Glutamatergic neuron (in vitro differentiated cells): ENCODE measurements at places on chromosomes 2 and 18.

DNA sequence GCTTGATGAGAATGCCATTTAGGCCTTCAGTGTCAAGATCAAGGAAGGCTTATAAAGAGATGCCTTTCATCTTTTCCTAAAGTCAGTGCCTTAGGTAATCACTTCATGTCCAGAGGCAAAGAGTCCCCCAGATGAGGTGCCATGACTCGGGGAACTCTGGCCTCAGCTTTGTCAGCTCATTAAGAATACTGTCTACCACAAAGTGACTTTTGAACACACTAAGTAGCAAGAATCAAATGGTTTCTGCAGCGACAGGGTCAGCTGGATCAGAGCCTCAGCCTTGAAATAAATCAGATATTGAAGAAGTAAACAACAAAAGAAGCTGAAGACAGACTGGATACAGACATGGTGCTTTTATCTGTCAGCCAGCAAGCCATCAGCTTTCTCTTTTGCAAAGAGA lies 120.1 kb upstream of the SLC39A10 start:
- no peak for DNase-seq

DNA sequence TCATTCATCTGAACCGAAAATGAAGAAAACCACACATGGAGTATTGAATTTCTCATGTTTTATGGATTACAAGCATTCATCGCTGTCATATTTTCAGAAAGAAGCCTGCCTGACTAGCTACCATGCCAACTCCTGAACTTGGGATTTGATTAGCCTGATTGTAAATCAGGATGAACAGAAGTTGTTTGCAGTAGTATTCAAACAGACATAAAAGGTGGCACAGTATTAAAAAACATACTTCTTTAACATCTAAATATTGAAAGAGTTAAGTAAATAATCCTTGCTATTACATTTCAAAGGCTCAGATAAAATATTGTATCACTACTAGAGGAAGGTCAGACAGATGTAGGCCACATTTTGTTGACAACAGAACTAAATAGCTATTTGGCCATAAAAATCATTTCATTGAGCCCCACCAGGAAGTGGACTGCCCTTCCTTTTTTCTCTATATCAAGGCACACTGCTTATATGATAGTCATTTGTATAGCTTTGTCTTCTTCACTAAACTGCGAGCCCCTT lies 21.6 kb downstream of the SLC38A11 start:
- DNase-seq = no peak

DNA sequence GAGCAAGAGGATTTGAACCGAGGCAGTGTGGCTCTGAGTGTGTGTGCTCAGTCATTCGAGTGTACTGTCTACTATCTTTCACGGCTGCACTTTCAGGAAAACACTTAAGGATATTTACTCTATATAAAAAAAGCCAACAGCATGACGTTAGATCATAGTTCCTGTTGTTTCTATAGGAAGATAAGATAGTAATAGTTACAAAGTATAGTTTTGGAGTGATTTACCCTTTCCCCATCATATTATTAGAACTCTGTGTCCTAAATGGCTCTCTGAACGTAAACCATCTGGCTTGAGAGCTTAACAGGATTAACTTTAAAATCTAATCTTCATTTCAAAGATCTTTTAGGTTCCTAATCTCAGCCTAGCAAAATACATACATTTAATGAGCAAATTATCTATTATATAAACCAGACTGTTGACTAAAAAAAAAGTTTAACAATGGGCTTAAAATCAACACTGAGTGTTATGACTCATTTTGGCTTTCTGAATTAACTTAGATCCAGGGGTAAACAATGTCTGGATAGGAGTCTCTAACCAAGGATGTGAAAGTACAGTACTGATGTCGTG lies 150.3 kb upstream of the DNMT3A start:
- no peak for DNase-seq

DNA sequence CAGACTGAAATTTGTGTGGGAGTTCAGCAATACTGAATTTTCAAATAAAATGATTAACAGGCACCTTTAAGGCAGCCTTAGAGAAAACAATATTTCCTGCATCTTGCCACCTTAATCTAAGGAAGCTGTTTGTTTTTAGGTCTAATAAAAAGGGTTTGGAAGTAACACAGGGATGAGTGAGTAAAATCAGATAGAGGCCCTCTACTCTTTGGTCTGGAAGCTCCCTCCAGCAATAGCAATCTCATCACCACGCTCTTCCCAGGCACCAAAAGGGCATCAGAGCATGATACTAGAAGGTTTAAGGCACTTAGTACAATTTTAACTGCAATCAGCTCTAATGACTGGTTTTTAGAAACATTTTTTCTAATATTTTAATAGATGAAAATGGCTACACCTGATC lies 155.6 kb downstream of the VWC2L start:
- DNase-seq = no peak

DNA sequence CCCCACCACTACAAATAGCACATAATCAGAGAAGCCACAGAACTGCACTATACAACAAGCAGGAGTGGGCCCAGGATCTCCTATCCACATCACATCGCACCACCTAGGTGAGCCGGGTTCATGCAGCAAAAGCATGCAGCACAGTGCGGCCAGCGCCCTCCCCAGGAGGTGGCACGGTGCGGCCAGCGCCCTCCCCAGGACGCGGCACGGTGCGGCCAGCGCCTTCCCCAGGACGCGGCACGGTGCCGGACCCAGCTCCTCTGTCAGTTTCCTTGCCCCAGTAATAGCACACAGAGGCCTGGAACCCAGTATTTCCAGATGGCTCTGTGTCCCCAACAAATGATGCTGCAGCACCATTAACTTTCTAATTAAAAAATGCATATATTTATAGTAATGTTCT lies 114.1 kb downstream of the EIPR1 start:
- DNase-seq = no peak

GRCh38 chr2:85601771-85602475 lies 575 bp downstream of the TMEM150A start:
- no peak for DNase-seq

DNA sequence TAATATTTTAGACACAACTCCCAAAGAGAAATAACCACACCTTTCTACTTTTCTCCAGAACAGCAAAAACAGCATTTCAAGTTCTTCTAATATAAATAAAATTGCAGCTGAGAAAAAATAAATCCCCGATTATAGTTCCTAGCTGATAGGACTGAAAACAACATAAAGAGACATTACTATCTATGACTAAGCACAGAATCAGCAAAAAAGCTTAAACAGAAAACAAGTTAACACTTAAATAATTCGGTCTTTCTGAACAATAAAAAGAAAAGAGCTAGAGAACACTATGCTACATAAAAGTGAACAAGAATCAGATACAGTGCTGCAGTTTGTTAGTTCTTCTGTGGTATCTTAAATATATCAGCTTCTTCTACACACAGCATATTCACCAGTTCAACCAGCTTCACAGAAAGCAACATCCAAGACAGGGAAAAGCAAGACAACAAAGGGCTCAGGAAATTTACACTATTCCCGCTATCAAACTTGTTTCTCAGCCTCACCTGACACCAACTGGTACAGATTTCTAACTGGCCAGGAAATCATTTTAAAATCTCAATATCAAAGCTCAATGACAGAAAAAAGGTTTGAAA lies 28.6 kb downstream of the FEZ2 start:
- no peak for DNase-seq

GRCh38 chr2:240502059-240502429 lies 55.7 kb downstream of the ANKMY1 start:
- no peak for DNase-seq

DNA sequence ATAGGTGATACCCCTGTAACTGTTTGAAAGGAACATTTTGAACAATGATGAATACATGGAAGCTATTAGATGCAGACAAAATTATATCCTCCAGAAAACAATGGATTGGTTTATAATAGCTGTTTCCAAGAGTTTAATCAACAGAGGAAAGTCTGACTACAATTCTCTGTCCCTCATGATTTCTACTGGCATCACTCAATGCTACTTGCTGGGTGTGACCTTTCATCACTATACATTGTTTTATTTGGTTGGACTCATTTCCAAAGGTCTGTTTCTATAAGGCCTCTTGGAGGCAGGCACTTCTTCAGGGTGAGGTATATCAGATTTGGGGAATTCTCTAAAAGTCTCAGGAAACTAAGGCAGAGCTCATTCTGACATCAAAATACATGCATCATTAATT lies 636.1 kb upstream of the SLC8A1 start:
- DNase-seq = no peak

- DNase-seq = no peak
Measured at GRCh38 chr2:74863802-74864248, 29.9 kb downstream of the HK2 start.

GRCh38 chr2:134440336-134440909 lies 186.6 kb downstream of the MGAT5 start:
- DNase-seq = no peak

- DNase-seq = no peak
Measured at GRCh38 chr2:6909431-6910385, 7.5 kb upstream of the RNF144A start.

DNA sequence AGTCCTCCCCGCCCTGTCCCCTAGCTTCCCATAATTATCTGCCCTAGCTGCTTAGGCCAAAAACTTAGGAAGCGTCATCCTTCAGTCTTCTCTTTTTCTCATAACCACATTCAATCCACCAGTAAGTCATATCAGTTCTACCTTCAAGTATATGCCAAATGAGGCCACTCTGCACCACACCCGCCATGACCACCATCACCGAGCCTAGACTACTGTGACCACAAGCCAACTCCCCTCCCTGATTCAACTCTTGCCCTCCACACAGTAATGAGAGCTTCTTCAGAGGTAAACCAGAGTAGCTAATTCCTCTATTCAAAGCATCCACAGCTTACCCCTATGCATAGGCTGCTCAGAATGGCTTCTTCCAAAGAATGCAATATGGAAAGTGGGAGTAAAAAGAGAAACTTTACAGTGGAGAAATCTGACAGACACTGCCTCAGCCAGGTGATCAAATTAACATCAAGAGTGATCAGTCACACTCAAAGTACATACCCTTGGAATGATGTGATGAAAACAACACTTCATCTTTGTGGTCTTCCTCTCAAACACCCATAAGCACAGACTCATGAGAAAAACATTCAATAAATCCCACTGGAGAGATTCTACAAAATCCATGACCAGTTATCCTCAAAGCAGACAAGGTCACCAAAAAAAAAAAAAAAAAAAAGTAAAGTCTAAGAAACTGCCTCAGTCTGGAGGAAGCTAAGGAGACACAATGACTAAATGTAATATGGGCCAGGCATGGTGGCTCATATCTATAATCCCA lies 17.7 kb downstream of the MBOAT2 start:
- DNase-seq = no peak

DNA sequence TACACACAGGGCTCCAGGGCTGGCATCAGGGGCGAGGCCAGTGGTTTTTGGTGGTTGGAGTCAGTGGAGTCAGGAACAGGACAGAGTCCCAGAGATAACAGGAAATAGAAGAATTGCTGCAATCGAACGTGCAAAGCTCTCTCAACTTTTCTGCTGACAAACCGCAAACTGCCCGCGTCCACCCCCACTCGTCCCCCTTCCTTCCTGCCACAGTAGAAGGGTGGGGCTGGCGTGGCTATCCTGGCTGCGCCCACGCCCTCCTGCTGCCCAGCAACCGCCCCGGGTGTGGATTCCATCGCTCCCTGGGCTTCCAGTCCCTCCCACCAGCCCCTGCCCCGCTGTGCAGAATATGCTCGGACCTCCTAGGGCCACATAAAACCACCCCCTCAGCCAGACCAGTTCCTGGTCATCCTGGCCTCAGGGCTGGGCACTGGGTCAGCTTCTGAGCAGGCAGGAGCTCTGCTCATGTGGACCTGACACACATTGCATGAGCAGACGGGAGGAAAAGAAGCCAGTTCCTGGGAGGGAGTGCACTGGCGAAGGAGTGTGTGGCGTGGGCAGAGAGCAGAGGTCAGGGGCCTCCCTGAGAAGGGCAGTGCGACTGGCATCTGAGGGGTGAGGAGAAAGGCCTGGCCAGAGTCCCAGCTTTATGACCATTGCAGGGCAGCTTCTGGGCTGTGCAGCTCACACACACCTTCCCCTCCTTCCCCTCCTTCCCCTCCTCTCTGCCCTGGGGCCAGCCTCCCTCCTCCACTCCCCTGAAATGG lies 85.4 kb upstream of the ATG16L1 start:
- no peak for DNase-seq

DNA sequence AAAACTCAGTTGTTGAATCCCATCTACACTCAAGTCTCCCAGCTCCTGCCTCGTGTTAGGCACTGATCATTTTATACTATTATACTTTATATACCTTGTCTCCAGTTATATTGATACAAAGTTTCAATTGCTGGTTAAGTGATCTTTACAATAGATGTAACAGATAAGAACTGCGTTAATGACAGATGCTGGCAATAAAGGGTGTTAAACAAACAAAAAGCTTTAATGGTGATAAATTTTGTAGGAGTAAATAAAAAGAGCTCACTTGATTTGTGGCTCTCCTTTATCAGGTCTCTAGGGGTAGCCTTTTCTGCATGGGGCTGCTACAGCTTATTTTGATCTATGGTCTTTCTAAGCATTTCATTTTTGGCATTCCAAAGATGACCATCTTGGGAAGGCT lies 106.9 kb upstream of the GAREM1 start:
- no peak for DNase-seq

DNA sequence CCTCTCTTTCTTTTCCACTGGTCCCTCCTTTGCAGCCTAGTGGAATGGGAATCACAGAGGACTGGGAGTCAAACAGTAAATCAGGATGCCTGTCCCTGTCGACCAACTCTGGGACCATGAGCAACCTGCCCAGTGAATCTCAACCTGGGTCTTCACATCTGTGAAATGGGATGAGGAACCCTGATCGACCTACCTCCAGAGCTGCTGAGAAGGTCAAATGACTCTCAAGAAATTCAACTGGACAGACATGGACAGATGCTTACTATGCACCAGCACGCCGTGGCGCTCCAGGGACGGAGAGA lies 73.3 kb upstream of the TAF1B start:
- no peak for DNase-seq

GRCh38 chr18:47484068-47484467 lies 232.6 kb upstream of the SKOR2 start:
- no peak for DNase-seq

DNA sequence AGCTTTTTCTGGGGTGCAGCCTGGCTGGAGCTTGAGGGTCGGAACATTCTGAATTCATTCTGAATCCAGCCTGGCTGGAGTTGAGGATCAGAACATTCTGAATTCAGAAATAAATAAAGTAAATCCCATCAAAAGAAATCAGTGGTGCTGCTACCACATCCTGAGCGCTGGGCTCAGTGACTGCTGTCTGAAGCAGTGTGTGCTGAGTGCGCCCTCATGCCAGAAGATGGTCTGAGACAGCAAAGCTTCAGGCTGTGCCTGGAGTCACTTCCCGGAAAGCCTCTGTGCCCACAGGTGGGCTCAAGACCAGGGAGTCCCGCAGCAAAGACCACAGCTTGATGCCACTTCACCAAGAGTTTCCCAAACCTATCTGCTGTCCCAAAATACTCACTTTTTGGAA lies 187.9 kb downstream of the VAPA start:
- DNase-seq = no peak

DNA sequence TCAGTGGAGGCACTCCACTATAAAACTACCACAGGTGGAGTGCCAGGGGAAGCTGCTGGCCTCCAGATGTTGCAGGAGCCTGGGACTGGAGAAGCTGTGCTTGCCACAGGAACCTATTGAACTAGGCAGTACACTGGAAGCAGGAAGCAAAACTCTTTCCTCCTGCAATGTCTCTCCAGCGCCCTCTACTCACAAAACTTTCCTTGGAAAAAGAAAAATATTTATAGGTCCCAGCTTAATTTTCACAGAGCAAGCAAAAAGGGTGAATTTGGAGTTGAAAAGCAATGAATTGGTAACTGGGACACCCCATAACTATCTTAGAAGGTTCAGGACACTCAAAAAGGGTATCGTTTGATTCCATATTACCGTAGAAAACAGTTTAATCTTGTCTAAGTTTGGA lies 33.2 kb upstream of the REEP1 start:
- DNase-seq = no peak
